CD4-positive, alpha-beta T cell treated with Interleukin-10 for 1 hour (primary cell): ENCODE measurements at places on chromosomes 4 and X.

DNA sequence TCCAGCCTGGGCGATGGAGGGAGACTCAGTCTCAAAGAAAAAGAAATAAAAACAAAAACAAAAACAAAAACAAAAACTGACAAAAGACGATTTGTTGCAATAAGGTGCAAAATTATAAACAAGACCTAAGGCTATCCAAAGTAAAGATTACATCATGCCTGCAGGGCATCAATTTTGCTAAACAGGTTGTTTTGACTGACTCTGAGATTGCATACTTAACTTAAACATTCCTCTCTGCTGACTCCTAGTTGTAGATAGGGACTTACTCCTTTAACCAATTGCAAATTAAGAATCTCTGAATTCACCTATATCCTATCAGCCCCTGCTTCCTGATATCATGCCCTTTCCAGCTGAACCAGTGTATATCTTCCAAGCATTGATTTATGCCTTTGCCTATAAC, 2687.3 kb downstream of the PCDH7 start:
- DNase-seq: no peak

- DNase-seq: peak; percentile 74
Measured at GRCh38 chrX:136909706-136910564, 29.4 kb upstream of the RBMX start.

DNA sequence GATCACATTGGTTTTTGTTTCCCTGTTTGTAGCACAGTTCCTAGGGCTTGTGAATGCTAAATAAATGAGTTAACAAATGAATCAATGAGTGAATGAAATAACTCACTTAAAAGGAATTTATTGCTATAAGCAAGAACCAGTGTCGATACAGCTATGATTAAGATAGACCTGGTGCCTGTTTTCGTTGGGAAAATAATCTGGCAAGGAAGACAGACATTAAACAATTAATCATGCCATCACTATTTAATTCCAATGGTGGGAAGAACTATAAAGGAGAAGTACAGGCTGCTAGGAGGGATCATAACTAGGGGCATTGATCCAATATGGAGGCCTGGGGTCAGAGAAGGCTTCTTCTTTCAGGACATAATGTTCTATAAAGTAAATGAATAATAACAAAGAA, 4.5 kb upstream of the CBR4 start:
- no peak for DNase-seq

GRCh38 chrX:16739574-16739973, 20.2 kb downstream of the SYAP1 start:
- no peak for DNase-seq

- DNase-seq: no peak
Measured at GRCh38 chr4:186400676-186401075, 134.7 kb downstream of the F11 start.

GRCh38 chrX:107563824-107564223, 64.5 kb upstream of the PRPS1 start:
- no peak for DNase-seq

DNA sequence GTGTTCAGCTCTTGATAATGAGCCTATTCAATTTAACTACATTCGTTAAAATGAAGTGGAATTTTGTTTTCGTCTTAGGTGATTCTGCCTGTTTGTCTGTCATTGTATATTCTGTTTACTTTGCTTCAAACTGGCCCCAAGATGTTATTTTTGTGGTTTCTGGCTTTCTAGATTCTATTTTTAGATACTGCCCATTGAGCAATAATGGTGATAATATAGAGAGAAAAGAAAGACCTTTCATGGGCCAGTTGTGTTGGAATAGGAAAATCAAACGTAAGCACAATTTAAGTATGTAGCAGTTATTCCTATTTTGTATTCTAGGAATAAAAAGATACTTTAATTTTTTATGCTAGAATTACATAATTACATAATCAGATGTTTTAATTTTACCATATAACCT, 4.0 kb downstream of the CDKN2AIP start:
- DNase-seq: no peak

DNA sequence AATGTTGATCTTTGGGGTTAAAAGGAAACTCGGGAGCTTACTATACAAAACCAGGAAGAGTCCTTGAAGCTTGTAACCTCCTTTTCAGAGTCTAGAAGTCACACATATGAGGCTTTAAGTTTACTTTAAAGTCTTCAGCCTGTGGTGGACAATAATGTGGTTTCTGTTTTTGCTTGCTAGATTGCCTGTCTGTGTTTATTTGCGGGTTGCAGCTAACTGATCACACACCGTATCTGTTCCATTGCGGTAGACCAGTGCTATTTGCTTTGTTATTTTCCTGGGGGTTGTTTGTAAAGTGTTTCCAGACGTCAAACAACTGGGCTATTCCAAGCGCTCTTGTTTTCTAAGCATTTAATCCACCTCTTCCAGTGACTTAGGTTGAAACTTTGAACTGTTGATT, 143.0 kb upstream of the GYPA start:
- DNase-seq: no peak

DNA sequence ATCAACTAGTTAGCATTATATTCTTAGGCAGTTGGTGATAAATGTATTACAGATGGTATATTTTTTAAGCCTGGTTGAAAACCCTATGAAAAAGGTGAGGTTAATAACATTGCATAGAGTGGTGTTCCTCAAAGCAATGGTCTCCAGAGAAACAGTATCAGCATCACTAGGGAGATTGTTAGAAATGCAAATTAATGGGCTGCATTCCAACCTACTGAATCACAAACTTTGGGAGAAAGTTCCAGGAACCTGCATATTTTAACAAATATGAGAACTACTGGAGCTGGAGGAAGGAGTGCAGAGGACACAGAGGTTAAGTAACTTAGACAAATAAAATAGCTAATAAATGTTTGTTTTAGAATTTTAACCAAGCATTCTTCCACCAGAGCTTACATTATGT, 166.9 kb upstream of the PCDH10 start:
- no peak for DNase-seq

DNA sequence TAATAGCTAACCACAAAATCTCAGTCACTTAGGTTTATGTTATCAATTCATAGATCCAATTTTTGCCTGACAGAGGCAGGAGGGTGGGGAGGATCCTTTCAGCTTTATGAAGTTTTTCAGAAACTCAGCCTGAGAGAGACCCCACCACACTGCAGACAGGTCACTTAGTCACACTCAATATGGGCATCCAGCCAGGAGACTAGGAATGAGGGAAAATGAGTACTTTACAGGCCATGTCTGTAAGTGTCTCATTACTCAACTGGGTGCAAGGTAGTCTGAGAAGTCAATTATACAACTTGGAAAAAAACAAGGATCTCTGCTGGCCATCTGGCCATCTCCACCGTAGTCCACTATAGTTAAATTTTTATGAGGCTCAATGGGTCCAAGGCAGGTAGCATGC, 365.9 kb downstream of the INPP4B start:
- no peak for DNase-seq

GRCh38 chrX:129540068-129540653, at the start of gene OCRL:
Gene OCRL (plus strand): TSS chrX:129540259. CDS start chrX:129540440, 181 bp downstream.
- DNase-seq: peak; percentile 47

DNA sequence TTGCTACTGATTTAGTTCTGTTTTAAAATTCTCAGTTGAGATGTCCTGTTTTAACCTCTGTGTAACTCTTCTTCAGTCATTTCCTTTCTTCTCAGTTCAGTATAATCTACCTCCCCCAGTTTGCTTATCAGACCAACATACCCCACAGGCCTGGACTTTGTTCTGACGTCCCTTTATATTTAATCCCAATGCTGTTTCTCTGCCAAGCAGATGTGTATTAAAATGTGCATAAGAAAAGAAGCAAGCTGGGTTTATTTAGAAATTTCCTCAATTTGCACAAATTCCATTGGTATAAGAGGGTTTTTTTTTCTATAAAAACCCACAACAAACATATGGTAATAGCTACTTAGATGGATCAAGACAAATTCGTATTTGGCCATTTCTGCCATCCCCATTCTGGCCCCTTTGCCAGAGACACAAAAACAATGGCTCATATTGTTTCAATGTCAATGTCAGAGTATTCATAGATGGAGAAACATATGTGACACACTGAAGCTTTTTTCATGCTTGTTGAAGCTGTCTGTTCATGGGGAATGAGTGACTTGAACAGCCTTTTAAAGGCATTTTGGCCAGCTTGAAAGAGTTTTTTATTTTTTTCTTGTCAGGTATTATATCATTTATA, 24.5 kb downstream of the HCCS start:
- DNase-seq: no peak

GRCh38 chr4:189255636-189256035, 685.0 kb upstream of the FRG1 start:
- no peak for DNase-seq

GRCh38 chrX:42399632-42400024, 378.3 kb downstream of the PPP1R2C start:
- DNase-seq: peak; percentile 7

DNA sequence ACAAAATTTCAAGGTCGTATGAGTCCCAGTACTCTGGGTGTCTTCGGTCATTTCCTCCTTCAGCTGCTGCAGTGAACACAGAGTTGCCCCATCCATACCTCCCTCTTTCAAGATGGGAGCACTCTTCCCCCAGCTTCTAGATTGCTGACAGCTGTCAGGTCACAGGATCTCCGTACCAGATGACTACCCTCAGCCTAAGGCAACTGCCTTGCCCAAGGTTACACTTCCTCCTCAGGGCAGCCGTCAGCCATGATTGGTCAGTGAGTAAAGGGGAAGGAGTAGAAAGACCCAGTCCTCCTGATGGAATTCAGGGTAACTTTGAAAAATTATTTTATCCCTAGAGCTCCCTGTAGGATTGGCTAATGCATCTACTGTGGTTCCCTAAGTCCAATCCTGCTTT, 81.6 kb downstream of the NAF1 start:
- DNase-seq: no peak

GRCh38 chr4:111773858-111774257, 371.4 kb upstream of the FAM241A start:
- no peak for DNase-seq

DNA sequence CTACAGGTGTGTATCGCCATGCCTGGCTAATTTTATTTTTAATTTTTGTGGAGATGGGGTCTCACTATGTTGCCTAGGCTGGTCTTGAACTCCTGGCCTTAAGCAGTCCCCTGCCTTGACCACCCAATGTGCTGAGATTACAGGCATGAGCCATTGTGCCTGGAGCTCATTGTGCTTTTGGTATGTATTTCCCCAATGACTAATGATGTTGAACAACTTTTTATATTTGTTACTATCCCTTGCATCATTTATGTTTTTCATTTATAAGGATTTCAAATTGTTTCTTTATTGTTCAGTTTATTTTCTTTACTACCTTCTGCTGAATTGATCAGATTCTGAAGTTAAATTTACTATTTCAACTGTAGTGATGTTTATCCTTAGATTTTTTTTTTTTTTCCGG, 199.7 kb downstream of the CEP135 start:
- no peak for DNase-seq

GRCh38 chr4:88797725-88798124, 100.1 kb upstream of the NAP1L5 start:
- no peak for DNase-seq

GRCh38 chr4:140185412-140186081, 31.6 kb upstream of the MAML3 start:
- DNase-seq: no peak

- DNase-seq: no peak
Measured at GRCh38 chrX:105299286-105299685, 78.8 kb upstream of the TEX13A start.

- no peak for DNase-seq
Measured at GRCh38 chr4:16636304-16636703, 262.1 kb downstream of the LDB2 start.

GRCh38 chr4:152266831-152267480, 268.9 kb downstream of the FBXW7 start:
- DNase-seq: no peak

DNA sequence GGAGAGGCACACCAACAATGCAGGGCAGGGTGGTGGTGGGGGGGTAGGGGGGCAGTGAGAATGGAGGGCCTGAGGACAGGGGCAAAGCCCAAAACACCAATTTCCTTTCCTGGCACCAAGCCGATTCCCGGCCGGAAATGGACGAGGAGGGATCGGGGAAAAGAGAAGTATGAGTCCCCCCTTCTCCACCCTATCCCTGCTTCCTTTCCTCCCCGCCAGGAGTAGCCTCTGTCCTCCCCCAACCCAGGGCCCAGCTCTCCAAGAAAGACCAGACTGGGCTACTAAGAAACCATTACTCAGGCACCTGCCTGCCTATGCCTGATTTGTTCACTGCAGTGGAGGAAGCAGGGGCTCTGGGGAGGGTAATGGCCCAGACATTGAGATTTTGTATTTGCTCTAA, 402 bp downstream of the CCDC120 start:
- DNase-seq: no peak

DNA sequence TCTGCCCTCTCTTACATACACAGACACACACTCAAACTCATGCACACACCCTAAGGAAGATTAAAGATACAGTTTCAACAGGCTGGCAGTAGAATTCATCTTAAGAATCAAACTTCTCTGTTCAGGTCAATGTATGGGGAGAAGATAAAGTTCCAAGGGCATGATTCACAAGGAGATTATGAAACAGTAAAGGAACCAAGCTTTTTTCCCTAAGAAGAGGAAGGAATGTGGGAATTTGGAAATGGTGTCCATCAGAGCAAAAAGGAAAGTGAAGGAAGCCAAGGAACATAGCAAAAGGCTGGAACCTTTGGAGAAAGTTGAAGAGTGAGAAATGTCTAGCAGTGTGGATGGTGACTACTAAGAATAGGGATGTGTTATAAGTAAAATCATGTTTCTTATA, 191.0 kb upstream of the NPY2R start:
- no peak for DNase-seq

DNA sequence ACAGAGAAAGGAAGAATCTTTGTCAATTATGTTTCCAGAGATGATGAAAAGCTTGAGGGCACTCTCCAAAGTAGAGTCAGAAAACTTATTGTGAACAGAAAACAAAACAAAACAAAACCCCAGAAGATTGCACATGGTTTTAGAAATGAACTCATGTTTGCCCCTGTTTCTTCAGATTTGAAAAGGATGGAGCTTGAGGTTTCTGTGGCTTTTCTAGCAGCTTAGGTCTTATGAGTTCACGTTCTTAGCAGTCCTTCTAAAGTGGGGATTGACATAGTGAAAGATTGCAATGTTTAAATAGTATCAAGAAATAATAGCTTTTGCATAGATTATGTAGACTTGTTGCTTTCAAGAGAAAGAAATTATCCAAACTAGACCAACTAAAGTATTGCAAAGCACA, 421.8 kb downstream of the GBA3 start:
- DNase-seq: no peak

DNA sequence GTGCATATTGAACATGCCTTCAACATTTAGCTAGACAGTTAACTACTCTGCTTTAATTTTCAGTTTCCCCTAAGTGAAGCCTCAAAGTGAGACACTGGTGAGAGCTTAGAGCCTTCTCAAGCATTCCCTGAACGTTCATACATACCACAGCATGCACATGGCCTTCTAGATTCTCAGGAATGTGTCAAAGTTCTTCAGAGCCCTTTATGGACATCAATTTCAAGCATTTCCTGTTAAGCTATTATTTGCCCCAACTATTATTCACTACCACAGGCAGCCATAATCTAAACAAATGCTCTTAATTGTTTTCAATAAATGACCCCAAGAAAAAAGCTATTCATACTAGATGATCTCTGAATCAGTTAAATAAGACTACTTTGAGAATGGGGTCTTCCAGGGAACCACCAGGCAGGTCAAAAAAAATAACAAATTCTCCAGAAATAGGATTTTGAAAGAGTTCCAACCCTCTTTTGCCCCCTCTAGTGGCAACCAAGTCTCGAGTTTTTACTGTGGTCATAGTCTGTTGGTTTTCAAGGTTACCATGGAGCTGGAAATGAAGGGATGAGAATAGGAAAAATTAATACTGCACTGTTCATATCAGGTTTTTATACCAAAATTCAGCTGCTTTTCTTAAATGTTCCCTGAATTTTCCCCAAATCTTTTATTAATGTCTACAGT, 235.4 kb downstream of the RAB28 start:
- no peak for DNase-seq
